Endothelial cell (in vitro differentiated cells): ENCODE measurements at places on chromosomes 6 and 20. TPM values are rescaled to one million over a fixed set of nuclear protein-coding genes. Genes with fewer than 3 reads are reported as not detected.

DNA sequence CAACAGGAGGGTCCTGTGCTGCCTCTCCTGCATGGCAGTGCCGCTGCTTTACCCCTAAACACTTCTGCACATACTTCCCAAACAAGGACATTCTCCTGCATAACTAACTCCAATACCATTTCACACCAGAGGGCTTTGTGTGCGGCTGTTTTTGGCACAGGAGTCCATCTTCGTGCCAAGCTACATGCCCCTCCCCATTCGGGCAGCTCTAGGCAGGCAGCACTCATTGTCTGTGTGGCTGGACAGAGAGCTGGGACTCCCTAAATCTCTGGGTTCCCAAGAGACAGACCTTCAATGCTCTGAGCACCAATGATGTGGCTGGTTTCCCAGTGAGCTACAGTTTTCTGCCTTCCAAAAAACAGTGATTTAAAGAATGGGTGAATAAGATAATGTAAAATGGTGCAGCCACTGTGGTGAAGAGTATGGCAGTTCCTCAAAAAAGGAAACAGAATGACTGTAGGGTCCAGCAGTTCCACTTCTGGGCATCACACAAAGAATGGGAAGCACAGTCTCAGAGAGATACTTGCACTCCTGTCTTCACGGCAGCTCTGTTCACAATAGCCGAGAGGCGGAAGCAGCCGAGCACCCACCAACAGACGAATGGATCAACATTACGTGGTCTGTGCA lies 80.3 kb upstream of the DUSP22 start:
- DNase-seq, result no peak

DNA sequence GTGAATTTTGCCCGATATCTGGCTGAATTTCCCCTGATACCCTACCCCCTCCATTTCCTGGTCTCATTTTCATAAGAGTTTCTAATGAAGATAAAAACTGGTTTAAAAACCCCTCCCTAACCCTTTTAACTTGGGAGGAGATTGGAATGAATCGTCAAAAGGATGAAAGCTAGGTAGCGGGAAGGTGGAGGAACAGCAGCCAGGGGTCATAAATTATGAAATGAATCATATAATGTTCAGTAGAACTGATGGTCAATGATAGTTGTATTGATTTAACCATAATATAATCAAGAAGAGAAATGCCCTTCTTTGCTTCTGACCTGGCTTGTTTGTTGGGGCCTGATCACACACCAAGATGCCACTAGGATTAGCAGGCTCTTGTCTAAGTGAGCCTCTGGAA lies 38.5 kb upstream of the SGK1 start:
- no peak for DNase-seq

DNA sequence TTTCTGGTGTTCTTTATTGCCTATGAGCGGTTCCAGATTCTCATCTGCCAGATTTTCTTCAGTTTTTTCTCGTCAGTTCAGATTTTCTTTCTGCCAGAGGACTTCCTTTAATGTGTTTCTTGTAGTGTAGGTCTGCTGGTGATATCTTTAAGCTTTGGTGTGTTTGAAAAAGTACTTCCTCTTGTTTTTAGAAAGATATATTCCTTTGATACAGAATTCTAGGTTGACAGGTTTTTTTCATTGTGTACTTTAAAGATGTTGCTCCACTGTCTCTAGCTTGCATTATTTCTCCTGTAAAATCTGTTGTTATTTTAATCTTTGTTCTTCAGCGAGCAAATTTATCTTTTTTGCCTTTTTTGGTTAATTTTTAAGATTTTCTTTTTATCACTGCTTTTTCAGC lies 36.9 kb downstream of the ASXL1 start:
- no peak for DNase-seq

DNA sequence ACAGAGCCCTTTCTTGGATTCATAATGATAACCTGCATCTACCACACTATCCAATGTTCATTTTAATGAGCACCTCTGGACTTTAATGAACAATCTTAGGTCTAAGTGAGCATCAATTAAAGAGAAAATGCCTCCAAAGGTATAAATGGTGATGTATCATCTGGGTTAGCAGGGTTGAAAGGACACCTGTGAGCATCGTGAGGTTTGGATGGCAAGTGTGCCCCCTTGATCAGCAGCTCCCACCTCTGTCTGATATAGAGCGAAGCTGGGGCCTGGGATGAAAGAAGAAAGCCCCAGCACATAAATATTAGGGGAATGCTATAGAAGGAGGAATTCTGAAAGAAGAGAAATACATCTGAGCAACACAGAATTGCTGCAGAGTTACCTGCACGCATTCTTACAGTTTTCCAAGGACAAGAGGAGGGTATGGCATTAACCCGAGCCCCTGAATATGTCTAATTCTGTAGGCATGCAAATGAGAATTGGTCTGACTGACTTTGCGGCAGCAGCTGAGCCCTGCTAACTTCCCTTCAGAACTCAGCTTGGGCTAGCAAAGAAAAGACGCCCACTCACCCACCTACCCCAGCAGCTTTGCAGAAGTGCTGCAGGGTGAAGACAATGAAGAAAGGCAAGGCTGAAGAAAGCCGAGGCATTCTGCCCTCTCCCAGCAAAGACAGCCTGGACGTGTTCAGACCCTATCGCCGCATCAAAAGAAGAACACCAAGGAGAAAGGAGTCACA lies 136.2 kb downstream of the GMPR start:
- no peak for DNase-seq

GRCh38 chr6:101392586-101393230 lies 800 bp upstream of the GRIK2 start:
- peak; percentile 13 for DNase-seq

GRCh38 chr20:17654649-17655285 lies 27.3 kb downstream of the RRBP1 start:
- peak; percentile 77 for DNase-seq

DNA sequence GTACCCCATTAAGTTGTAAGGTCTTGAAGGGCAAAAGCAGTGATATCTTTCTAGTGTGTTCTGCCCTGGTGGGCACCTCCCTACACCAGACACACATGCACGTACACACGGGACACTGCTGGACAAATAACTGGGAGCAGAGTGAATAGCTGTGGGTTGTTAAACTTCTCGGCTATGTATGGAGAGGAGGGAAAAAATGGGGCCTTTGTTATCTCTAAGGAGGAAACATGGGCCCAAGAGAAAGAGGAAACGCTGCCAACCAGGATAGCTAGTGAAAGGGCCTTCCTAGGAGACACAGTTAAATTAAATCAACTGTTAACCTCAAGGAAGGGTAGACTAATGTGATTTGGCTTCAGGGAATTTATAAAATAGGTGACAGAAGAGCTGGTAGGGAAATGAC lies 169.7 kb downstream of the MYLK4 start:
- no peak for DNase-seq

DNA sequence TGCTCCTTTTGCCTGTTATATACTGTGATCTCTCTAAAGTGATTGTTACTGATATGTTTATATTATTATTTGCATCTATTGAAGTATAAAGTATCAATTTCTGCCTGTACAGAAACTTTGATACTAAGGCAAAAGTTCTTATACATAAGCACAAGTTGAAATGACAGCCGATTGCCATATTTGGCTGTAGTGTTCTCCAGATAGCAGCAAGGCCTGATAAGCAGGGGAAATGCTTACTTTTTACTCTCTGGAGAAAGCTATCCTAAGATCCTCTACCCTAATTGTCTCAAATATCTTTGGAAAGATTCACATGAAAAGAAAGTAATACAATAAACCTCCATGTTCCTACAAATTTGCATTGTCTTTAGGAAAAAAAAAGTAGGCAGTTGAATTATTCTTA lies 31.4 kb downstream of the SENP6 start:
- no peak for DNase-seq

- no peak for DNase-seq
Measured at GRCh38 chr6:89237158-89237557, 20.0 kb upstream of the GABRR1 start.

DNA sequence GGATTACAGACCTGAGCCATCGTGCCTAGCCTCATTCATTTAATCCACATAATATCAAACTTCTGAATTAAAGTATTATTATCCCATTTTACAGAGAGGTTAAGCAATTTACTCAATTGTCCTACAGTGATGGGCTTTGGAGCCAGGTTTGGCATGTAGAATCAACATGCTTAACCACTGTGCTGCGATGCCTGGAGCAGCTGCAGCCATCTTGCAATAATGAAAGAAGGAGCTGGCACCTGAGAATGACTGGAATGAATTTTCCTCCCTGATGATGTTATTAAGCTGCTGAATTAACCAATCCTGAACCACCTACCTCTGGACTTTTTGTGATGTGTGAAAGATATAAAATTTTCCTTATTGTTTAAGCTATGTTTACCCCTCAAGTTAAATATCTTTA lies 13.1 kb upstream of the CCND3 start:
- DNase-seq, result no peak

GRCh38 chr20:32563311-32564272 lies 21.5 kb downstream of the NOL4L start:
- DNase-seq, result no peak

DNA sequence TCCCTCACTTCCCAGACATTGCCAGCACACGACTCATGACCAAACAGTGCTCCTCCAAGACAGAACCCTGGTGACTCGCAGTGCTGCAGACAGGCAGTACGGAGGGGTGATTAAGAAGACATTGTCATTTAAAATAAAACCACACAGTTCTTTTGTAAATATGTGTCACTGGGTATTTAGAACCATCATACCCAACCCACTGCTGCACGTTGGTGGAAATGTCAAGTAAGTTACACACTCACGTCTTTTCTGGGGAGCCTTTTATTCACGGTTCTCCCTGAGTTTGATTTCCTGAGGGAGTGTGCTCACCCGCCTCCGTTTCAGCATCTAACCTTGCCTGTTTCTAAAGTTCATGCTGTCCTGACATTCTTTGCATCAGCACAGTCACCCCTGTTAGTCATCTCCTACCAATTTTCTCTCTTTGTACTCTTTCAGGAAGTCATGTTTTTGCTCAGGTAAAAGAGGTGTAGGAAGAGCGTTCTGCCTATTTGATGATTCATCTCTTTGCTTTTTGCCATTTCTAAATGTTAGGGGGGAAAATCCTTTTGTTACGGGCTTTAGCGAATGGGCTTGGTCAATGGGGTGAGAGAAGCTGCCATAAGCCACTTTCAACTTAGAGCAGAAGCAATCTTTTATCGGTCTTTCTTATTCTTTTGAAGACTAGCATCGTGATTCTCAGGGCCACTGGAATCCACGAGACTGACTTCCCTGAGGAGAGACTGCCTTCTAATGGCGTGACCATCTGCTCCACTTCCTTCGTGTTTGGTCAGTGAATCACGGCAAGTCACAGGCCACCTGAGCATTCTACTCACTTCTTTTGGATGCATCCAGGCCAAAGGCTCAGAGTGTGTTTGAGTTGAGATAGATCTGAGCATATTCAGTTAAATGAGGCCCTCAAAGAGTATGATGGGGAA lies 512.8 kb upstream of the JARID2 start:
- DNase-seq, result no peak

DNA sequence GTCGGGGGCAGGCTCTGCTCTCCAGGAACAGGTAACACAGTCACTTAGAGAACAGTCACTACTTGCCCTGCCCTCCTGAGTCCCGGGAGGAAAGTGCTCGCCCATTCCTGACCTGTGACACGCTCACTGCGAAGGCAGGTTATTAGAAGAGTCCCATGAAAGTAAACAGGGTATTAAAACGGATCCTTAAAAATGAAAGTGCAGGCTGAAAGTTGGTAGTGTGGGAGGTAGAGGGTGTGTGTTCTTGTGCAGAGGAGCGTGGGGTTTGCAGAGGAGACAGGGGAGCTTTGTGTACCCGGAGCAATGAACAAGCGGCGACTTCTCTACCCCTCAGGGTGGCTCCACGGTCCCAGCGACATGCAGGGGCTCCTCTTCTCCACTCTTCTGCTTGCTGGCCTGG lies at the start of gene CCN6:
Gene CCN6, plus strand, starts transcription at position 104 of the 400 bp plus-strand sequence. Its CDS starts 254 bp downstream, at position 358.
- DNase-seq, result no peak

GRCh38 chr6:19160081-19160730 lies 677.0 kb upstream of the ID4 start:
- no peak for DNase-seq

DNA sequence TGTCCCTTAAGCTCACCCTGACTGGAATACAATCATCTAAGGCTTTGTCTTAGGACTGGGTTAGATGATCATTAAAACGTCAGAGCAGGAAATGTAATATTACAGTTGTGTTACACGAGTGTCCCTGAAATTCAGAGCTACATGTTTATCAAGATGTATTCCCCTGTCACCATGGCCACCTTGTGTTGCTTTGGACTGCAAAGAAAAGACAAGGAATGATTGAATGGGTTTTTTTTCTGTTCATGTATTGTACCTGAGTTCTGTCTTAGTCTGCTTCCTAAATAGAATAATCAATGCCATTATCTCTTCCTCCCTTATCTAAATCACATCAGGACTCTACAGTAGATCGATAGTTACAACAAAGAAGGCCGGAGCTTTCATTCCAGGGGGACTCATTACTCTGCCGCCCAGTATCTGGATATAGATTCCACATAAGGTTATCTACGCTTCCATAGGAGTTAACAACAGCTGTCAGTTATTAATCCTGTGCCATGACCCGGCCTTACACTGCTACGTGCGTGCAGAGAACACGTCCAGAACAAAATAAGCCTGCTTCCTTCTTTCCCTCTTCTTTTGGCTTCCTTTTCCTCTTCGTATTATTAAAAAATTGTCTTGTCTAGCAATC lies 274.1 kb upstream of the SASH1 start:
- DNase-seq, result no peak

- DNase-seq, result no peak
Measured at GRCh38 chr6:84095156-84095555, 61.6 kb downstream of the MRAP2 start.

GRCh38 chr20:62691487-62691886 lies 17.1 kb upstream of the NTSR1 start:
- DNase-seq, result no peak

- DNase-seq, result no peak
Measured at GRCh38 chr20:32727683-32728082, 15.6 kb downstream of the COMMD7 start.

- no peak for DNase-seq
Measured at GRCh38 chr6:169990095-169991030, 238.9 kb downstream of the ERMARD start.

GRCh38 chr6:44451803-44452695 lies 64.5 kb downstream of the CDC5L start:
- DNase-seq, result no peak

- no peak for DNase-seq
Measured at GRCh38 chr6:130116273-130116672, 97.9 kb downstream of the L3MBTL3 start.

CLIC5 gene
- 10.9 TPM for total RNA-seq

DSE gene
- 26.5 TPM for total RNA-seq

C6orf58 gene
- total RNA-seq, result 0.82 TPM

LRP11 gene
- 51.7 TPM for total RNA-seq

GABRR1 gene
- total RNA-seq, result not detected

DAAM2 gene
- 3.0 TPM for total RNA-seq

RAD21L1 gene
- total RNA-seq, result 1.1 TPM

SLC17A2 gene
- not detected for total RNA-seq

BMP6 gene
- total RNA-seq, result 0.97 TPM

TFAP2D gene
- total RNA-seq, result 0.31 TPM

C20orf144 gene
- not detected for total RNA-seq
